MG63 (cell line): ENCODE measurements at places on chromosomes 7 and 10. TPM values are rescaled to one million over a fixed set of nuclear protein-coding genes. Genes with fewer than 3 reads are reported as not detected.

Gene PNLIPRP3
- total RNA-seq = not detected in 2 replicates

DNA sequence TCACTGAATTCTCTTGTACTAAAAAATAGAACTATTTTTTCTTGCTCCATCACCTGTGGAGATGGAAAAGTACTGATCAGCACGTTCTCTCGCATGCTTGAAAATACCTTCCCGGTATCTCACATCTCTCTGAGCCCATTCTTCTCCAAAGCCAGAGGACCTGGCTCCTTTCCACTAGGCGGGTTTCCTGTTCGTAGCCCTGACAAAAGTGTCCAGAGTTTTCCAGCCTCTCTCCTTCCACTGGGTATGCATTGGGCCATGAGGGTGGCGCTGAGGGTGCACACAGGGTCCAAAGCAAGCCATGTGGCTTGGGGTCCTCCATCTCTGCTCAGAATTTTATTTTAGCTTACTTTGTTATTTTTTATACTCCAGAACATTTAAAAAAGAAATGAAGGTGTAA is 16.3 kb upstream of the SRGN start:
- no peak for DNase-seq

DNA sequence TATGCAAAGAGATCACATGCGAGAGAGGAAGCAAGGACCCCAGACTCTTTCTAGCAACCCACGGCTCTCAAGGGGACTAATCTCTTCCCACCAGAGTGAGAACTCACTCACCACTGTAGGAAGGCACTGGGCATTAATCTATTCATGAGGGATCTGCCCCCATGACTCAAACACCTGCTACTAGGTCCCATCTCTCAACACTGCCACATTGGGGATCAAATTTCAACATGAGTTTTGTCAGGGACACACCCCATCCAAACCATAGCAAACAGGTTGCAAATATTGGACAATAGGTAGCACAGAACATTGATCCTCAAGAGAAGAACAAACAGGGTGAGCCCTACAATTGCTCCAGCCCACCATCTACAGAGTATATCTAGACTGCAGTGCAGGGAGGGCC is 740.6 kb downstream of the LRMDA start:
- no peak for DNase-seq

GRCh38 chr10:116150606-116151005 is 122.4 kb downstream of the GFRA1 start:
- DNase-seq = no peak

Gene GATA3
- not detected in 2 replicates for total RNA-seq

- no peak for DNase-seq
Measured at GRCh38 chr10:33966946-33967345, 632.5 kb upstream of the NRP1 start.

DNA sequence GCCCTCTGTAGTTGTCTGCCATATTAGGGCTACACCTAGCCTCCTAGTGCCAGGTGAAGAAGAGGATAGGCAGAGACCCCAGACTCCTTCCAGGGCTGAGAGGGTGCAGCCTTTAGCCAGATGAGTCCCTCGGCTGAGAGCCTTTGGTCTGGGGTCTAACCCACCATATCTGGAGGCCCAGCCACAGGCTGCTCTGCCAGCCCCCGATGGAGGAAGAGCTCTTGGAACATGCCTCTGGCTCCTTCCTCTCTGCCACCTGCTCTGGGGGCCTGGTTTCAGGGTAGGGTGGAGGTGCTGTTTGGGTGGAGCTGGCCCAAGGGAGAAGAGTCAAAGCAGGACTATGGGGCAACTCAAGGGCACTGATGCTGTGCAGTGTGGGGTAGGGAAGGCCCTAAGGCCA is 1.4 kb downstream of the LRRC18 start:
- no peak for DNase-seq

DNA sequence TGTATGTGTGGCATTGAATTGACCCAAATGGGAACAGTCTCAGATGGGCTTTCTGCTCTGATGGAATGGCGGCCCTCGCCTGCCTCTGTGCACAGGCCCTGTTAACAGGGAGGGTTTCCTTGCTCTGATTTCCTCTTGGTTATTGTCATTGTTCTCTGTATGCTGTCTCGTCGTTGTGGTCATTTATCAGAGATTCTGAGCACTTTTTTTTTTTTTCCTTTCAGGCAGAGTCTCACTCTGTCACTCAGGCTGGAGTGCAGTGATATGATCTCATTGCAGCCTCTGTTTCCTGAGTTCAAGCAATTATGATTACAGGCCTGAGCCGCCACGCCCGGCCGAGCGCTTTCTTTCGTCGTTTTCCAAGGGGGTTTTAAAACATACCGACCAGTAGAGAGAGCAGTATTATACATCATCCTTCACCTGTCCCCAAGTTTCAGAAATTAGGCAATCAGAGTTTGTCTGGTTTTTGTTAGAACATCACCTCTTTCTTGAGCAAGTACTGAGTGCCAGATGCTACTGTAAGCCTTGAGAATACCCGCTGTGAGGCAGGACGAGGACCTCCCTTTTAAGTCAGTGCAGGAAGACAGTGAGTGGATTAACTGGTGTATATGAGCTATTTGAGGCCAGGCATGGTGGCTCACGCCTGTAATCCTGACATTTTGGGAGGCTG is 6.5 kb downstream of the CHST12 start:
- DNase-seq = no peak

DNA sequence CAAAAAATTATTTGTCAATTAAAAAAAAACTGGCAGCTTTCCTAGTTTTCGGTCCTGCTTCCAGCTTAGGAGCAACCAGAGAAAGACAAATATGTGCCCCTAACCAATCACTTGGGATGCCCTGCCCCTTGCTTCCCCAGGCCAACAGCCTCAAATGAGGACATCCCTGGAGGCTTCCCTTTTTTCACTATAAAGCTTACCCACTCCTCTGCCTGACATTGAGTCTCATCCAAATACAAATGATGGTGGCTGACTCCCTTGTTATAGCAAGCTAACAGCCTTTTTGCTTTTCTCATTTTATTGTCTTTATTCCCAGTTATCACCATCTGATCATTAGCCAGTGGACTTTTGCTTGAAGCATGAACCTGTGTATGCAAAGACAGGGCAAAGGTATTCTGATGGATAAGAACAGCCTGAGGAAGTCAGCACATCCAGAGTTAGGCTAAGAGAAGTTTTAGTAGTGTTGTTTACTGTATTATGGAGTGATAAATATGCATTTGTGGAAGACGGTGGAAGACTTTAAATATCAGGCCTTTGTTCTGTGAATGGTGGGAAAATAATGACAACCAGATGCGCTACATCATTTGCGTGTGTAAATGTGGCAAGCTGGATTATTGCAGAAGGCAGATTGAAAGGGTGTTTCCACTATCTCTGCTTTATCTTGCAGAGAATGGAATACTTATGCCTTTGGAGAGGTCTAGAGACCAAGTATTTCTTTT is 1.7 kb upstream of the CCM2 start:
- DNase-seq = no peak

Gene PDZD7
- 1.4 and 2.5 TPM in 2 replicates for total RNA-seq
